Right hindlimb (tissue), 1 donor: ENCODE measurements at places on chromosomes 2 and 18.

- peak; percentile 77 for DNase-seq
Measured at GRCh38 chr2:163800951-163801381, 65.2 kb upstream of the FIGN start.

DNA sequence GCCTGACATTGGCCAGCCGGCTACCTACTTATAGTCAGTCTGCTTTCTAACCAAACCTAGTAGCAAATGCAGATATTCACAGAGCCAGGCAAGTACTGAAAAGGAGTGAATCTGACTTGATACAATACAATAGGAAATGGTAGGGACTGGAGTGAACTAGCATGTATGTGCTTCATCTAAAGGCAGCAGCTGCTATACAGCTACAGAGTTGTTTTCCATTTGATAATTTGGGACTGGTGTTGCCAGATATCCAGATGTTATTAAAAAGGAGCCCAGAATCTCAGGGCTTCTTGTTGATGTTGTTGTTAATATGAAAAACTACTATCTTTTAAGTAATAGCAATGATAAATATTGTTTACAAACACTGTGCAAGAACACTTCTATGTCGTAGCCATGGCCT, 159.4 kb downstream of the BABAM2 start:
- no peak for DNase-seq

DNA sequence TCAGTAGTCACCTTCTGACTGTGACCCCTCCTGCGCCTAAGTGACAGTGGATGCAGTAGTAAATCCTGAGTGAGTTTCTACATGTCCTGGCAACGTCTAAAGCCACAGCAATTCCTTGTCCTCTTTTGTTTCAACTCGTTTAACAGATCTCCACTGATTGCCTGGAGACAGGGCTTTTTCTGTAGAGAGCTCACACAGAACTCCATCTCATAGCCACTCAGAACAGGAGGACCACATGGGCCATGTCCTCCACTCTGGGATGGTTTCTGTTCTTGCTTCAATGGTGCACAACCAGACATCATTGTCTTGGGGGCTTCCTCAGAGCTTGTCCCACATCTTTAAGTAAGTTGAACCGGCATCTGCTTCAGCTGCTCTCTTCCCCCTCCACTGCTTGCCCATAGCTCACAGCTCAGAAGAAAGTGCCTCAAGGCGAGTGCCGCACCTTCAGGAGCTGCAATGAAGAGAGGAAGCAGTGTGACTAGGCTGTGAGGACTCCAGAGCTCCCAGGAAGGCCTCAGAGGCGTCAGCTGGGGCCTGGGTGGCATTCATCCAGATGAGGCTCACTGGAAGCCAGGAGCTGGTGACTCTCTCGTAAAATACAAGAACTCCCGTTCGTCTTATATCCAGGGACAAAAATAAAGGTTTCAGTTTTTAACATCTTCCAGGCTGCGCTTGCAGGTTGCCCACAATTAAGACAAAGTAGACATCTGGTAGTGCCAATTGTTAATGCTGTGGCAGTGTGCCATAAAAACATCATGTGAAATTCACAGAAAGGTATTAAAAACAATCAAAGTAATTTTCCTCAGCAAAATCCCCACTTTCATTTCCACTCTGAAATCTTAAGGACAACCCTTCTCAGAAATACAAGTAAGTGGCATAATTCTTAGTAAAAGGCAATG, 37.3 kb downstream of the ST3GAL5 start:
- DNase-seq, result no peak

DNA sequence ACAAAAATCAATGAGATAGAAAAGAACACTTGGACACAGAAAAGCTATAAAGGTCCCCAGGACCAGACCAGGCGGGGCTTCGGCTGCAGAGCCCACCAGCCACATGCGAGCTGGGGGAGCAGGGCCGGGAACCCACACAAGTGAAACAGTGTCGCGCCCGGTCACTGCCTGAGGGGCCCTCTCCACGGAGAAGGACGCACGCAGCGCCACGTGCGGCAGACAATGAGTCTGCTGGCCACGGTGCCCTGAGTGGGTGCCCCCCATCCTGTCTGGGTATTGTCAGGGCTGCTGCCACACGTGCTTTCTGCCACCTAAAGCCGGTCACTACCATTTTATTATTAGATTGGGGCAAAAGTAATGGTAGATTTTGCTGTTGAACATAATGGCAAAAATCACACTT, 207.9 kb upstream of the HDAC4 start:
- no peak for DNase-seq

DNA sequence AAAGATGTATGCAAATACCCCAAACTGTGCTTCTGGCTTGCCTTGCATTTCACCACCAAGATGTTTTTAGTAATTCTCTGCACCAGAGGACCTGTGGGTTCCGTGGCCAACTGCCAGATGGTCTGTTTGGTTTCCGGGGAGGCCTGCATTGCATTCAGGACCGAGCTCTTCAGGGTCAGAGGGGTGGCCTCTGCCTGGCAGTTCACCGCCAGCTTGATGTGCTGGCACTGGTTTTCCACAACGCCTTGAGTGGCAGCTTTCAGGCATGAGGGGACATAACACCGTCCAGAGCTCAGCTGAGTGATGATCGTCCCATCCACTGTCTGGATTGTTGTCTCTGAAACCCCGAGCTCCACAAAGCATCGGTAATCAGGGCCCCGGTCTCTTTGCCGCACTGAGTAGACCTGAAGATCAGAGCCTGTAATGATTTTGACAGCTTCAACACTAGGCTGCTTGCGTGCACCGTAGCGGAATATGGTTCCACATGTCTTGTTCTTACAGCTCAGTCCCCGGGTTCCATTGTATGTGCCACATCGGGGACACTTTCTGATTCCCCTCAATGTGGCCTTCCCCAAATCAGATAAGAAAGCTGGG, 9.4 kb downstream of the C2orf42 start:
- no peak for DNase-seq
